Stomach (tissue), 19 donors: ENCODE measurements at places on chromosomes 3 and 15. TPM values are rescaled to one million over a fixed set of nuclear protein-coding genes. Genes with fewer than 3 reads are reported as not detected.
A peak's percentile ranks its signal among the peaks of the same experiment; 100 is the strongest.

DNA sequence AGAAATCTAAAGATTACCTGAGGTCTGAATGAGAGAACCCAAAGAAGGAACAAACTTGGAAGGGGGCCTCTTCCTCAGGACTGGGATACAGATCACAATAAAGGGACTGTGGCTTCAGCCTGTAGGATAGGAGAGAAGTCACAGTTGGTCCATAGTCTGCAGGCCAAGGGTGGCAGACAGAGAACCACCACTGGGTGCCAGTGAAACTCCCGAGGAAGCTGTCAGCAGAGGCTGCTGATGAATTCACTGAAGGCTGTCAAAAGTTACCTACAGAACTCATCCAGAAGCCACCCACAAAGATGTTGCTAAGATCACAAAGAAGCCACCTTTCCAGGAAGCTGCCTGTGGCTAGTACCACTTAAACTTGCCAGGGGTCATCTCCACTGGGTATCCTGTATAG, 78.5 kb downstream of the TMCO5A start:
- no peak for DNase-seq

The IL5RA gene
- total RNA-seq: 0.29 TPM

The ARHGEF26 gene
- 24.3 TPM for total RNA-seq

DNA sequence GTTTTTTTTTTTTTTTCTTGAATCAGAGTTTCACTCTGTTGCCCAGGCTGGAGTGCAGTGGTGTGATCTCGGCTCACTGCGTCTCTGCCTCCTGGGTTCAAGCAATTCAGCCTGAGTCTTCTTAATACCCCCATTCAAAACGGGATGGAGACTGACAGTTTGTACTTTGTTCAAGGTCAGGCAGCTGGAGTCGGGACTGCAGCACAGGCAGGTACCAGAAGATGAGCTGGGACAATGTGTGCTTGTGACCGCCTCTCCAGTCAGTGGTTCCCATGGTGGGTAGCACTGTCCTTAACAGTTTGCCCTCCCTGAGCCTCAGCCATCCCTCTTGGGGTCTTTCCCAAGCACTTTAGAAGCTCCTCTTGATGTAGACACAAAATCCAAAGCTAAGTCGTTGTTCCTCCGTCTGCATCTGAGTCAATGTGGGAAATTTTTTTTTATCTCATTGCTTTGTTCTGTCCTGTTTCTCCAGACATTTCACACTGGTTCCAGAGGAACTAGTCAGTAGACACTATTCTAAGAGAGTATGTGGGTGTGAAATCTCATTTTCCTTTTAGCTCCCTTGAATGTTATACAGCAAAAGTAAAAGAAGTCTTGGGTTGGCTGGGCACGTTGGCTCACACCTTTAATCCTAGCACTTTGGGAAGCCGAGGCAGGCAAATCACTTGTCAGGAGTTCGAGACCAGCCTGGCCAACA, 5.3 kb upstream of the TTLL13 start:
- no peak for DNase-seq

- DNase-seq: no peak
Observed at GRCh38 chr3:197392961-197393360, 94.5 kb upstream of the DLG1 start.

DNA sequence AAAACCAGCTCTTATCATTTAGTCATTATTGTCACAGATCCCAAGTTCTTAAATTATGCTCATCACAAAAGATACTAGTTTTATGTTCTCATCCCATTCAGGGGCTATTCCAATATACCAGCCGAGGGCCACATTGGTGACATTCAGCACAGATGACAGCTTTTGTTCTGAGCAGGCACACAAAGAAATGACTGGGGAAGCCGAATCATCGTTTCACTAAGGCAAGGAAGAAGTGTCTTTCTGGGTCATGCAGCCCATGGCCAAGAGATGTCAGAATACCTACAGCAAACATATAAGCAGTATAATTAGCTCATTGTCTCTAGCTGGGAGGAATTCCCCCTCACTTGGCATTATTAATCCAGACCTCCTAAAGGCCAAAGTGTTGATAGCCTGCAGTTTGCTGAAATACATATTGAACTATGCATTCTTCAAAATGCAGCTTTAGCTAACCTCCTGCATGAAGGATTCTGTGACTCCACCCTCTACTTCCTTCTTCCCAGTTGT, 100.2 kb downstream of the CNTN4 start:
- no peak for DNase-seq

The BTBD1 gene
- total RNA-seq: 94.4 TPM

The KLHL40 gene
- total RNA-seq: 0.18 TPM

The GRK7 gene
- not detected for total RNA-seq

DNA sequence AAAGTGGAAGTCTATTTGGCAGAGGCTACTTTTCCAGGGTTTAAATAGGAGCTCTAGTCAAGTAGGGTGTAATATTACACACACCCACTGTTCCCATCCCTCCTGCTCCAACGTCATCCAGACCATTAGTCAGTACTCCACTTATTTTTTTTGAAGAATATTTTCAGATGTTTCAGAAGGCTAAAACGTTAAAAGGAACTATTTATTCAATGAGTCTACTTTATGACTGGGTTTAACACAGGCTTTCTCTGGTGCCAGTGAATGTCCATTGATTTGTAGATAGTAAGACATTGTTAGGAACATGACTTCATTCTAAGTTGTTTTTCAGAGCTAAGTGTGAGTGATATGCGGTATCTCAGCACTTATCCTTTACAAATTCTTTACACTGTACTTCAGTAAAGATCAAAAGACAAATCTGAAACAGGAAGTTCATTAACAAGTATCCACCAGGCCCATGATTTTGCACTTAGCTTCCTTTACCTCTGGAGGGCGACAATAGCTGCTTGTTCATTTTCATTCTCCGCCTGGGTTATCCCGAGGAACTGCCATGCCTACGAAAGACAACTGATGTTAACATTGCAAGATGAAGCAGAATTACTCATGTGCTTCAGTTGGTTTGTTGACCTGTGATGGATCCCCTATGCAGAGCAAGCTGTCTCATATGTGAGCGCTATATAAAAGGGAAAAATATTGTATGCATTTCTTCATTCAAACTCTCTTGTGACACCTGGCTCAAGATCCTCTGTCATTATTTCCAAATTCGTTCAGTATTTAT, 158.7 kb downstream of the USP13 start:
- DNase-seq: peak; percentile 84

GRCh38 chr3:99543796-99544195, 94.6 kb upstream of the COL8A1 start:
- no peak for DNase-seq

GRCh38 chr15:83160741-83161140, 46.9 kb downstream of the HDGFL3 start:
- DNase-seq: no peak

DNA sequence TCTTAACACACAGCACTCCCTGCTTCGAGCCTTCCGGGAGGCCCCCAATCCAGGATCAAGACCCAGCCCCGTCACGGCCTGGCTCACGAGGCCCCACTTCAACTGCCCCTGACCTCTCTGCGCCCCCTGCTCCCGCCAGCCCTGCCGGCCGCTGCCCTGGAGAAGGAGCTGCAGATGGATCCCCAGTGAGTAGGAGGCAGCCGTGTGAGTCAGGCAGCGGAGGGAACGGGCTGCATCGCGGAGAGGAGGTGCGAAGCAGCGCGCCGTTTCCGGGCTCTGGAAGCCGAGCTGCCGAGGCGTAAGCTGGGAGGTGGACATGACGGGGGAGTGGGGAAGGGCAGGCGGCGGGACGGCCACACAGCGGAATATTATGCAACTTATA, 133.4 kb downstream of the TPRA1 start:
- DNase-seq: peak; percentile 64

The BCHE gene
- total RNA-seq: not detected

DNA sequence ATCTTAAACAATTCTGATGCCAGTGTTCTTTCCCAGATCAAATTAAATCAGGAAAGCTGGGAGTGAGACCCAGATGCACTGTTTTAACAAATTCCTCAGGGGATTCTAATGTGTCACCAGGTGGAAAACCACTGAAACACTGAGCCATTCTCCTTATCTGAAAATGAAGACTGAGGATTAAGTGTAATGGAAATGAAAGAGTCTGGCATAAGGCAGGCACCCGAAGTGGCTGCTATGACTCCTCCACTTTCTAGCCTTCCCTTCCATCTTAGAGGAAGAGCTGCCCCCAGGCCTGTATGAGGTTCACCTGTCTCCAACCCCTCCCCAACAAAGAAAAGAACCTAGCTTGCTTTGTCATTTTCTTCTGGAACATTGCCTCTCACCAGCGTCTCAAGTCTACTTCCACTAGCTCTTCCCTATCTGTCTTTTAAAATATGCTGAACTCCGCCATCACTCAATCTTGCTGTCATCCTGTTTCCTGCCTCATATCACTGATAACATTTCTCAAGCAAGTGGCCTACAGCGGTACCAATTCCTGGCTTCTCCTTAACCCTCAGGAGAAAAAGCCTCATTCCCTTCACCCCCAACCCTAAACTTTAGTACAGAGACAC, 13.7 kb upstream of the ABHD2 start:
- no peak for DNase-seq

- peak; percentile 83 for DNase-seq
Observed at GRCh38 chr3:182212479-182213076, 500.9 kb downstream of the SOX2 start.

DNA sequence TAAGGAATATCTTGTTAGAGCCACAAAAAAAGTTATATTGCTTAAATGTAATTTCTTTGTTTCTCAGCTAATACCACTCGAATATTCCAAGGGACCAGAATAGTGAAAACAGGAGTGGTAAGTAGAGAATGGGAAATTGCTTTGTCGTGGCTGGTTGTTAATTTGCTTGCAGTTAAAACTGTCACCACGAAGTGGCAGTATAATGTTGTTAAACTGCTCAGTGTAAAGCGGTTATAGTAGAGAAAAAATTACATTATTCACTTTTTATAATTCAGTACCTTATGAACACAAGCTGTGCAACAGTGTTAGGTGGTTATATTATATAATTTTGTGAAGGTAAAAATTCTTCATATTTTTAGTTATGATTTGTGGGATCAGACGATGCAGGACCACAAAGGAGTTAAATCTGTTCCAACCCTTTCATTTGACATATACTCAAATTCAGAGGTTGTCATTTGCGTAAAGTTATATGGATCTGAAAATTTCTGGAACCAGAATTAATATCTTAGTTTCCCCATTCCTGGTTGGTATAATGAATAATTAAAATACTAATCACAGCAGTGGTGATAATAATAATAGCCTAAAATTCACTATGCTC, 171.8 kb downstream of the FEZF2 start:
- peak; percentile 68 for DNase-seq

DNA sequence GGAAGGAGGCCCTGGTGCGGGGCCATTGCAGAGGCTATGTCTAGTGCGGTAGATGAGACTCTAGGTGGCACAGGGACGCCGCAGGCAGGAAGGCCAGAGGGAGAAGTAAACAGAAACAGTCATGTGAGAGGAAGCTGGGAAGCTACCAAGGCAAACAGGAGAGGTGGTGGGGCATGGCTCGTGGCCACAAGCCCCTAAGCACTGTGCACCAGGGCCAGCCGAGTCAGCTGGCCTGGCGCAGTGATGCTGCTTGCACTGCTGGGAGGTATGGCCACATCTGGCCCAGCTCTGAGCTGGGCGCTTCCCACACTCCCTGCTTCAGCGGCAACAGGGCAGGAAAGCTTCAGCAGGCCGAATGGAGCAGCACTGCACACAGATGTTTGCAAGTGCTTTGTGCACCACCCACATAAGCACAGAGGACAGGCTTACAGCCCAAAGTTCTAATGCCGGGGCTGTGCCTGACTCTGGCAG, 76.6 kb downstream of the SRGAP3 start:
- peak; percentile 63 for DNase-seq

GRCh38 chr3:61897848-61898247, 336.5 kb downstream of the PTPRG start:
- DNase-seq: no peak

- no peak for DNase-seq
Observed at GRCh38 chr3:66539466-66539989, 38.7 kb upstream of the LRIG1 start.

DNA sequence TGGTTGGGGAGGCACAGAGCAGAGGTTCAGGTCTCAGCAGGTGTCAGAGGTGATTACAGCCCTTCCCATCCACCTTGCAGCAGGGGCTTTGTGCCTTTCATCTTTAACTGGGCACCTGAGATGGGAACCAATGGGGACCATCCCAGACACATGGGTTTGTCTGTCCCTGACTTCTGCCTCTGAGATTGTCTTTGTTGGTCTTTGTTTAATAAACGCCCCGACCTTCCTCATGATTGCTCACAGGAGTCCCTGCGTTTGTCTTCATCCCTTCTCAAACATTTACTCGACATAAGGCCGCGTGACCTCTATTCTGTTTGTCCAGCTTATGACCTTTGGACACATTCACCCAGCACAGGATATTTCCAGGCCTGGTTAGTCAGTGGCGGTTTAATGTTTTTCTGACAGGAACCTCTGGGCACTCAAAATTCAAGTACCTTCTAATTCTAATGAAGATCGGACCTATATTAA, 5.9 kb downstream of the ZSCAN2 start:
- peak; percentile 50 for DNase-seq

- no peak for DNase-seq
Observed at GRCh38 chr3:123050666-123051065, 16.2 kb upstream of the PDIA5 start.

The ALDH1L1 gene
- total RNA-seq: 17.4 TPM

DNA sequence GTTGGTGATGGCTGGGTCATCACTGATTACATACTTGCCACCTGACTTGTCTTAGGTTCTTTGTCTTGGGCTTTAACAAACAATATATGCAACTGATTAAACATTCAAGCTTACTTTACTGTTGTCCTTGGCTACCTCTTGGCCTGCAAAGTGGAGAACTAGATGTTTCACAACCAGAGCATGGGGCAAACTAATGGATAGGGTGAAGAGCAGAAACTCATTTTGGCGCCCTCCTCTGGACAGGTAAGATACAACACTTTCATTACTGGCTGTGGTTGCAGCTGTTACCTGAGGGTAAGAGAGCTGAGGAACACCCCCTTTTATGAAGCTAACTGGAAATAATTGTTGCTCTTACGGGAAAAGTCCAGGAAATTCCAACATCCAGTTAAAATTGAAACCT, 262.1 kb downstream of the NAALADL2 start:
- DNase-seq: peak; percentile 50

DNA sequence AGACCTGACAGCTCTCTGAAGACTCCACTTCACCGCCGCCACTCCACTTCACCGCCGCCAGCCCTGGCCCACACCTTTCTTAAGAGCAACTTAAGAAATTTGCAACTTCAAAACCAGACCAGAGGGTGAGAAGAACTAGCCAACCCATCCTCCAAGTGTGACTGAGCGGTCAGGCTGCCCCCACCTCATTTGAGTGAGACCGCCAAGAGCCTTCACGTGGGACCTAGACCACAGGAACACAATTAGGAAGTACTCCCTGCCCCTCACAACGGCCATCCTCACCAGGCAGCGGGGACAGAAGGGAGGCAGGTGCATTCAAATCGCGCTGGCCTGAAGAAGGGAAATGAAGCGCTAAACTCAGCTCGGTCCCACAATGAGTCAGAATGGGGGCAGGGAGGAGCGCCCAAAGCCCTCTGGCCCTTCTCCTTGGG, 156.8 kb upstream of the BCL6 start:
- no peak for DNase-seq

GRCh38 chr15:80564056-80564455, 131.1 kb upstream of the ABHD17C start:
- DNase-seq: no peak

The GPX1 gene
- 58.4 TPM for total RNA-seq
